NCI-H1105 (cell line): ENCODE measurements at places on chromosomes 16 and 17.

DNA sequence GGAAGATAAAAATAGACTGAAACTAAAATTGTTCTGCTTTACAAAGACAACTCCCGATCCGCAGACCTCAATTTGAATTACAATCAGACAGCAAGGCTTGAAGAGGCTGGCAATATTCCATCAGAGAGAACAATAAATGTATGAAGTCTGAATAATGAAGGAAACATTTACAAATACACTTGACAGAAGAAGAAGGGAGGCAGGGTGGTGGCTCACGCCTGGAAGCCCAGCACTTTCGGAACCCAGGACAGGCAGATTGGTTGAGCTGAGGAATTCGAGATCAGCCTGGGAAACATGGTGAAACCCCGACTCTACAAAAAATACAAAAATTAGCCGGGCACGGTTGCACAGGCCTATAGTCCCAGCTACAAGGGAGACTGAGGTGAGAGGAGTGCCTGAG is 14.6 kb downstream of the ODF4 start:
- DNase-seq, result no peak

DNA sequence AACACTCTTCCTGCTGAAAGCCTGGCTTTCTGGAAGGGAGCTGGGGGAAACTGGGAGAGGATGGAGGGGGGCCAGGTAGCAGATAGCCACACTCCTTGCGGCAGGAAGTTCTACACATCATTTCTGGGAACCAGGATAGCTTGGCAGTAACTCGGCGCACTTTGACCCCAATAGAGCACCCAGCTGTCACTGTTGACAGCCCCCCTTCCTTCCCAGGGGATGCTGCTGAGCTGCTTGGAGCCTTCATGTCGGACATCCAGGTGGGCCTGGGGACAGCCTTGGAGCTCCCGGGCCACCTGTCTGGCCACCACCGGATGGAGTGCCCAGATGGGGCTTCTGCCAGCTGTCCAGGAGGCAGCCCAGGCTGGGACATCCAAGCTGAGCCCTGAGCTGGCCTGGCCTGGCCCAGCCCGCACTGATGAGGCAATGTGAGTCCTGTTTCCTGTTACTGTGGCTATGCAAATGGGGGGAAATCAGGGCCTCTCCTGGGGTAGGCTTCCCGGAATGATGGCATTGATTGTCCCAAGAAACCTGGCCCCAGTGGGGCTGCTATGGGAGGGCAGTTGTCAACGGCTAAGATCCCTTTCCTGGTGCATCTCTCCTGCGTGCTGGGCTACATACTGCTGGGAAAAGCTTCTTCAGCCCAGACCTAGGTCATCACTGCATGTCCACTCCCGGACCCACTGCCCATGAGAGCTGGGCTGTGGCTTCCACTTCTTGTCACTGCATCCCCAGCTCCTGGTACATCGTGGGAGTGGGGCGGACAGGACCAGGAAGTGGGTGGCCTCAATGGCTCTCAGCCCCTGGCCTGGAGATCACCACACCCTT is 50.0 kb downstream of the SOCS1 start:
- DNase-seq, result no peak

- no peak for DNase-seq
Measured at GRCh38 chr16:81661082-81661481, 118.0 kb upstream of the PLCG2 start.

GRCh38 chr17:82685291-82685690 is 13.2 kb downstream of the RAB40B start:
- no peak for DNase-seq

DNA sequence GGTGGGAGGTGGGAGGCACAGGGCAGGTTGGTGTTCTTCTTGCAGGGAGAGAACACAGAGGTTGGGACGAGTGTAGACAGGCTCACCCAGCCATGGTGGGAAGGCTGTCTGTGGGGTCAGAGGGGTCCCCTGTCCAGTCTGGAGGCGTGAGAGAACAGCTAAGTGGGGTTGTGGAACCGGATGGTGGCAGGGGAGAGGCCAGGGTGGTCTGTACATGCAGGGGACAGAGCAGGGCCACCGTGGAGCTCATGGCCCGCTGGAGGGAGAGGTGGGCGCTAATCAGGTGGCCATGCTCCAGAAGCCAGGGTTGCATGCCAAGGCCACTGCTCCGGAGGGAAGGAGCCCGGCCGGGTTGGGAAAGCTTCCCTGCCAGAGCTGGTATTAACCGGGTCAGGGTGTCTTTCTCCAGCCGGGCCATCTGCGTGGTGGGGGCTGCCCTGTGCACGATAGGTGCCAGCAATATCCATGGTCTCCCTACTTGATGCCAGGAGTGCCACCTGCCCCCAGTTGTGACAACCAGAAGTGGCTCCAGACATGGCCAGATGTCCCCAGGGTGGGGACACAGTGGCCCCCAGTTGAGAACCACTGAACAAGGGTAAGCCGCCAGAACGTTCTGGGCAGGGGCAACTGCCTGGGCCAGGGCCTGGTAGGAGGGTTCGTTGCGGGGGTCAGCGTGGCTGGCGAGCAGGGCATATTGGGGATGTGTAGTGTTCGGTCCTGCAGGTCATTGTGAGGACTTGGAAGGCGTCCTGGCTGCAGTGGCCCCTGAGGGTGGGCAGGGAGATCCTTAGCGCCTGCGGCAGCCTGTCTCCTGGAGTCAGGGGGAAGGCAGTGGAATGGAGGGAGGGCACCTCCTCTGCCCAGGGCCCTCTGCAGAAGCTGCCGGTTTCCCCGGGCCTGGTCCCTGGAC is 5.1 kb downstream of the SNN start:
- no peak for DNase-seq

- no peak for DNase-seq
Measured at GRCh38 chr17:81577278-81578000, 25.3 kb upstream of the FAAP100 start.

DNA sequence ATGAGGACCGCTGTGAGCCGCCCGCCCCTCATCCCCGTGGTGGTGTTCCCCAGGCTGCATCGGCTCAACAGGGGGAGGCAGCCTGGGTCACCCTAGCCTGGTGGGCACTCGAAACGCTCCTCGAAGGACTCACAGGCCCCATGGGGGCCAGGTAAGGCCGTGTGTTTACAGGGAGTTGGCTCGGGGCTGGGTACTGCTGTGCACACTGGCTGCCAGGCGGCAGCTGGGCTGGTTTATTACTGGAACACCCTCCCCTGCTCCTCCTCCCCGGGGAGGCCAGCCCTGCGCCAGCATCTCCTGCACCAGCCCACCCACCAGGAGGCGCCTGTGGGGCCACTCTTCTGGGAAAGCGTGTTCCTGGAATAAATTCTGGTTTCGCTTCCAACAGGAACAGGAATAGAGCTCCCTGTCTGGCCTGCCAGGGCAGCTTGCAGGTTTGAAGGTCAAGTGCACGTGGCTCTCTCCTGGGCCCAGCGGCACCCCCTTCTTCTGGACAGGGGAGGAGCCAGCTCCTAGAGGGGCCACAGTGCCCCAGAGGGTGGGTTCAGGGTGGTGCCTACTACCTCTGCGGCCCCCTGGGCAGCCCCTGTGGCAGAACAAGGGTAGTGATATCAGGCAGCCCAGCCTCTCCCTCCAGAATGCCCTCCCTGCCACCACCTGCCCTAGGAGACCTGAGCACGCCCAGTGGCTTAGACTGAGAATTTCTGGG is 11.3 kb downstream of the MCRIP1 start:
- no peak for DNase-seq

GRCh38 chr16:62100651-62101050 is 64.4 kb upstream of the CDH8 start:
- no peak for DNase-seq

DNA sequence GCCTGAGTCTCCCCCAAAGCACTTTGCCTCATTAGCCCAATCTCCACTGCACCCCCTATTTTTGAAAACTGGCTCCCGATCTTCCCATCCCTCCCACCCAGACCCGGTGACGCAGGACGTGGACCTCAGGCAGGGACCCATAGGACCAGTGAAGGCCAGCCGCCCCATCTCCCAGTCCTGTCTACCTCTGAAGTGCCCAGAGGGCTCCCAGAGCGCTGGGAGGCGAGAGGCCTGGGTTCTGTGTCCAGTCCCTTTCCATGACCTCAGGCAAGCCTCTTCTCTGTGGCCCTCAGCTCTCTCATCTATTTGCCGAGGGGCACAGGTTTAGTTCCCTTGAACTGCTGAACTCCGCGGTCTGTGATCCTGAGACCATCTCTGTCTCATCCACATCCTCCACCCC is 714 bp downstream of the TNS4 start:
- DNase-seq, result no peak

DNA sequence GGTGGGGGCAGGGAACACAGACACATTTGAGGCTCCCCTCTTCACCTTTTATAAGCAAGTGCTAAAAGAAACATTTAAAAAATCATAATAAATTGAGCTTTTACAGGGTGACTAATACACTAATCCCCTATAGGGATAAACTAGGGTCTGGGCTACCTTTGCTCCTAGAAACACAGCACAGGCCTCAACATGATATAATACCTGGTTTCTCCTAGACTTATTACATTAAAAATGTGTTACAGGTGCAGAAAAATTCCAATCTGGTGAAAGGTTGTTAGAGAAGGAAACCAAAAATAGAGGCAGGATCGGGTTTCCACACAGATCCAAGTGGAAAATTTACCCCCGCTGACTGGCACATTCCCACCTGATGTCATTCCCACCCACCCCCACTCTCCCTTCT is 124.7 kb upstream of the NOG start:
- DNase-seq, result no peak

DNA sequence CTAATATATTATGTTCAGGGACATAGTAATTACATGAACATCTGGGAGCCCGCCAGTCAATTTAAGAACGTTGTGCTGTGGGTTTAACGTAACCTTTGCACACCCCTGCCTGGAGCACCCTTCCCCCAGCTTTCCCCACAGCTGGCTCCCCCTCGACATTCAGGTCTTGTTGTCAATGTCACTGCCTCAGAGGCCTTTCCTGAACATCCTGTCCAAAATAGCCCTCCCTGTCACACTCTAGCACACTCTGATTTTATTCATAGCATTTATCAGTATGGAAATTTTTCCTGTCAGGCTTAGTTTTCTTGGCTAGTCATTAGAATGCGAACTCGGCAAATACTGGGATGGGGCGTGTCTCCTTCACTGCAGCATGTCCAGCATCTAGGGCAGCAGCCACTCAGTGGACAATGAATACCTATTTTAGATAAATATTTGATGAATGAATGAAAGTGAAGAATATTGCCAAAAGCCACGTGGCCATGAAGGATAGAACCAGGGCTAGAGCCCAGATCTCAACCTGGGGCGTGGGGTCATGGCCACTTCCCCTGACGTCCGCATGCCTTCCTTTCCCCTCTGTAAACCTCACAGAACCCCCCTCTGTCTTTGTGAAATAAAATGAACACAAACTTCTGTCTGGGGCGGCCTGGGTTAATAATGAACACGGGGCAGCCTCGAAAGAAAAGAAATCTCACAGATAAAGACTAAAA is 10.5 kb downstream of the PIK3R6 start:
- DNase-seq, result no peak

DNA sequence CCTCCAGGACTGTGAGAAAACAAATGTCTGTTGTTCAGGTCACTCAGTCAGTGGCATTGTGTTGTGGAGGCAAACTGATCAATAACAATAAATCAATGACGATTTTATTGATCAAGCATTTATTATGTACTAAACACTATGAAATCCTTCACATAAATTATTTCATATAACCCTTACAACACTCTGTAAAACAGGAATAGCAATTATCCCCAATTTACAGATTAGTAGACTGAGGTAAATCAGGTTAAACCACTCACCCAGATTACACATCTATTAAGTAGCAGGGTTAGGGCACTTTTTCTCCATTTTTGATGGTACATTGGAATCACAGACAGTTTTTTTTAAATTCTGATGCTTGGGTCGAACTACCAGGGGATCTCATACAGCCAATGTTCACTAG is 372.8 kb upstream of the MAF start:
- no peak for DNase-seq
